ENCODE measurements at places on chromosomes 5 and 9.

- no peak for DNase-seq
These were observed 478.7 kb downstream of the DMAC1 start for GRCh38 chr9:7320841-7321240.

GRCh38 chr5:60700416-60700757 is 421 bp upstream of the DEPDC1B start:
- no peak for DNase-seq

DNA sequence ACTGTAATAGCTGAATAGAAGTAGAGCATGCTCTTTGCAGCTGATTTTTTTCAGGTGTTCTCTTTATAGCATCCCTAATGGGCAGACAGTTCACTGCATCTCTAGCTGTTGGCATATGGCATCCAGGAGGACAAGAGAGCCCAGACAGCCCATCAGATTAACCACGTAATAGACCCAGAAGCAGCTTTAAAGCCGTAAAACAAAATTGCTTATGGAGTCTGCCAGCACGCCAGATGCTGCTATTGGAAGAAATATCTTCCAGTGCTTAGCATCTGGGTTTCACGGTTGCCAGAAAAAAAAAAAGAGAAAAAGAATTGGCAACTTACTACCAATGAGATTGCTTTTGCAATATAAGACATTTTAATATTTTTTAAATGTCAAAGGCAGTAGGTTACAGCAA is 869.4 kb upstream of the NUDT12 start:
- DNase-seq = no peak

DNA sequence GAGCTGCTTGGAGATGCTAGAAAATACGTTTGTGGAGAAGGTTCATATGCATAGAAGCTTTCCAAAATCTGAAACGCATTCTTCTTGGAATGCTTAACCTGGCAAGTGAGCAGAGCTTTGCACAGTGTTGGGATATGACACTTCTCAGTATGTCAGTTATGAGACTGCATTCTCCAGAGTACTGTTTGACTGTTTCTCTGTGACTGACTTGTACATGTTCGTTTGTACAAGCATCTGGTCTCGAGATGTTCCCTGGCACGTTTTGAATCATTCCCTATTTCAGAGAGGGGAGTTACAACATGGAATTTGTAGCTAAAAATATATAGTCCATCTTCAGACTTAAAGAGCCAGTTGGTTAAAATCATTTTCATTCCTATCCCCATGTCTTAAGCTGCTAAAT is 272.4 kb downstream of the ARRDC3 start:
- no peak for DNase-seq

GRCh38 chr9:33277484-33277883 is 12.6 kb downstream of the CHMP5 start:
- DNase-seq = no peak

DNA sequence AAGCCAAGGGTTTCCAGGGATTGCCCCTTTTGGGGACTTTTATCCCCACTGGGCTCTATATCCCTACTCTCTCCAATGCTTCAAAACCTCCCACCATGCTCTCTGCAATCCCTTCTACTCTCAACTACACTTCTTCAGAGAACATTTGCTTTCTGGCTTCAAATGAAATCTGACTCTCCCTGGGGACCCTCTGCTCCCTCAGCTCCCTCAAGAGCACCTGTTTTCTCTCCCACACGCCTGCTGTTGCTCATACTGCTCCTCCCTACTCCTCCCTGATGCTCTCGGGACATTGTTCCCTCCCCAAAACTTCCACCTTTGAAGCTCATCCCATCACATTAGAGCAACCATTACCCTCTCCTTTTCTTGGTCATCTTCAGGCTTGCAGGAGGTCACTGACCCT is 344.9 kb downstream of the CDK5RAP2 start:
- DNase-seq = no peak

DNA sequence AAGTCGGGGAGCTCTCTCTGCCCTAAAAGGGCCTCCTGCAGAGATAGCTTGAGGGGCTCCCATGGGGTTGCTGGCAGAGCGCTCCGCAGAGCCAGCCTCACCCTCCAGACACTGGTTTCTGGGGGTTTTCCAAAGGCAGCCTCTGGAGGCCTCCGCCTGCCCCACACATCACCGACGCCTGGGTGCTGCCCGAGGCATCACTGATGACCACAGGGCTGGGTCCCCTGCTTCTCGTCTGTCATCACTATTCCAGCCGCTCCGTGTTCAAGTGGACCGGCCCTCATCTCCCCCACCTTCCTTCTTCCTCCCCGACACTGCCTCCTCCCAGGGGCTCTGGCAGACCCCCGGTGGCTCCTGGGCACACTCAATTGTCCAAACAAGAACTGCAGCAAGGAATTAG is 64.1 kb upstream of the IRX4 start:
- DNase-seq = no peak

- no peak for DNase-seq
These were observed 608 bp downstream of the ELOVL7 start for GRCh38 chr5:60843386-60843935.

DNA sequence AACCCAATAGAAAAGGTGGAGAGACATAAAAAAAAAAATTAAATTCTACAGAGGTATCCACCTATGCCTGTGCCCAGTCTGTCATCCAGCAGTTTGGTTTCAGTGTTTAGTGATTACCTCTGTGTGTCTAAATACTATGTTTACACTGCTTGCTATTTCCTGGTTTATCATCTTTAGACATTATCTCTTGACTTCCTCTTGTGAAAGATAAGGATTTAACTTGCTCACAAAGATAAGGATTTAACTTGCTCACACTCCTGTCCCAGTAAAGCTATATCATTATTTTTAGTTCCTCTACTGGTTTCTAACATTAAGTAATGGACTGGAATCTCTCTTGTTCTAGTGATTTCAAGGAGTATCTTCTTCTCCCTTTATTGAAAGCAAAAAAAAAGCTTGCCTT is 53.9 kb upstream of the ZFR start:
- no peak for DNase-seq

DNA sequence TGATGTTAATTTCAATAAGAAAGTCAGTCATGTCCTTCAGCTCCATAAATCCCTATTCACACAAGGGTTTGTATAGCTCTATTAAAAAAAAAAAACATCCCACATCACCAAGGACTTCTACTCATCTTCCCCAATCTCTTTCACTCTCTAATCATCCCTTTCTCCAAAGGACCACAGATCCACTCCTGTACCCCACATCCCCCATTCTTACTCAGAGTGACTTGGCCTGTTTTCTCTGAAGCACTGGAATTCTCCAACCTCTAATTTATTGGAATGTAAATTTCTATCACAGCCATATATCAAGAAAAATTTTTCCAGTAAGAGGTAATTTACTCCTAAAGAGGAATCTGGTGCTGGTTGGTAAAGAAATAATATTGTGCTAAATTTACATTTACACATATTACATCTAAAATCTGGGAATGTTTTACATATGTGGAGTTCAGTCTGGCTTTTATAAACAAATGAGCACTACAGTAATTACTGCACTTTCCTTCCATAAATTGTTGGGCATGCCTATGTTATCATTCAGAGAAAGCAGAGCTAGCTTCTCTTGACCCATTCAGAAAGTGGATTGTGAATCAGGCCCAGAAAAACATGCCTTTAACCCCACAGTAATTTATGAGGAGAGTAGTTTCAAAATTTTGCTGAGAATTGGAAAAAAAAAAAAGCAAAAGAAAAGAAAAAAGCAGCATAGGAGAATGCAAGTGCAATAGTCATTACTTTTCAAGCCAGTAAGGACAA is 399.5 kb upstream of the TNC start:
- no peak for DNase-seq

DNA sequence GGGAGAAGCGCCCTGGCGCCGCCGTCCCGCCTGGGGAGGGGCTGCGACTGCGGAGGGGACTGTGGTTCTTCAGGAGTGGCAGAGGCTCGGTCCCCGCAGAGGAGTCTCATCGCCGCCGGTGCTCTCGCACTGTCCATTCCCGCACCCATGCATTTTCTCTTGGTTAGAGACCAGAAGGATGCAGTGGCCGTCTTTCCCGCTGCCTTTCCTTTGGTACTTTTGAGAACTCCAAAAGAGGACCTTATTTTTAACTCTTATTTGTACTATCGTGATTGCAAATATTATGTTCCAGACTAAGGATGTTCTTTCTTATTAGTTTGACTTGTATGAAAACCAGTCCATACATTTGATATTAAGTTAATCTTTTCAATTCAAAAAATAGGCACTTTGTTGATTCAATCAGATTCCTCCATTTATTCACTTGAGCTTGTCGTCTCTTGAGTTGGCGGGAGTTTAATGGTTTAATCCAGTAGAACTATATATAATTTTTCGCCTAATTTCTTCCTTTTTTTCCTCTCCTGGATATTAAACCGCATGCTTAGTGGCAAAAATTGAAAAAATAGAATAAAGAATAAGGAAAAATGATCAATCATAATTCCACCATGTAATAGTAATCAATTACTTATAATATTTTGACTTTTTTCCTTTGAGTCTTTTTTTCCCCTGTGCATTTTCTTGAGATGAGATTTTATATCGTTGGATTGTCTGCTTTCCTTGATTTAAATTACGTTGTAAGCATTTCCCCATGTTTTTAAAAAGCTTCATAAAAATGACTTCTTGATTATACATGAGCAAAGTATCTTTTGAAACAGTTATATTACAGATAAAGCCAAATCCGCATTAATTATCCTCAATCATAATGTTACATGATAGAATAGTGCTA is 861 bp downstream of the ZFYVE16 start:
- DNase-seq = no peak

- DNase-seq = no peak
These were observed 3.7 kb downstream of the SYK start for GRCh38 chr9:90805006-90805996.

DNA sequence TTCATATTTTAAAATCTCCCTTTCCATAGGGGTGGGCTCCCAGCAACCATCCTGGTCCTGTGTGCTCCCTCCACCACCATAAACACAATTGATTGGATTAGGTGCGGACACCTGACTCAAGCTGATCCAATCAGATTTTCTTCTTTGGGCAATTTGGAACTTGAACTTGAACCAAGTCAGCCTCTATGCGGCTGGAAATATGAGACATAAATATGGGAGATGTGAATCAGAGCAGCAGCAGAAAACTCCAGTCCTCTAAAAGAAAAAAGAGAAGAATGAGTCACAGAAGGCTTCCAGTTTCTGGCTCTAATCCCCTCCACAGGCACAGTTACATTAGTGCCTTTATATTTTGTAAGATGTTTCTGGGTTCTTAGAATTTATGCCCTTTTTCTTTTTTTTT is 306.6 kb downstream of the MLLT3 start:
- DNase-seq = no peak

GRCh38 chr5:95591490-95591901 is 28.4 kb upstream of the GPR150 start:
- DNase-seq = no peak

- DNase-seq = no peak
These were observed 2.6 kb upstream of the CD14 start for GRCh38 chr5:140635291-140636257.

DNA sequence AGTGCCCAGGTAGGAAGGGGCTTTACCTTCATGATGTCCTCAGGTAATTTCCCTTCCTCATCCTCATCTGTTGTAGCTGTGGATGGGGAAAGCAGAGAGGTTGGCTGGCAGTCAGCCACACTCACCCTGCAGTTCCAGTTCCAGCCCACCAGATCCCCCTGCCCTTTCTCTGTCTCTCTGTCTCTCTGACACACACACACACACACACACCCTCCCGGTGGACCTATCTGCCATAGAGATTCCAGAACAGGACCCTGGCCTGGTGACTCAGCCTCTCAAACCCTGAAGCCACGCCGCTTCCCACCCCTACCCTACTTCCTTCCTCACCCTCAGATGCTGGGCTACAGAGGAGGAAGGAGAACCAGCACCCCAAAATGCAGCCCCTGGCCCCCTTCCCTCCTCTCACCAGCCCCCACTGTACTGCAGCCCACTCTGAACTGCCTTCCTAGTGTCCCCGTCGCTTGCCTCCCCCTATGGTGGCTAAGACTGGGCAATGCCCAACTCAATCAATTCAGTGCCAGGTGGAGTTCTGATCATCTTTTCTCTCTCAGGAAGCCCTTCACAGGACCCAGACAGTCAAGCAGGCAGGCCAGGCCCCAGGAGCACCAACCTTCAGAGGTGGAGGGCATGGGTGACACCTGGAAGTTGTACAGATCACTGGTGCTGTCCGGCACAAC is 4.8 kb downstream of the IRF1 start:
- DNase-seq = no peak

DNA sequence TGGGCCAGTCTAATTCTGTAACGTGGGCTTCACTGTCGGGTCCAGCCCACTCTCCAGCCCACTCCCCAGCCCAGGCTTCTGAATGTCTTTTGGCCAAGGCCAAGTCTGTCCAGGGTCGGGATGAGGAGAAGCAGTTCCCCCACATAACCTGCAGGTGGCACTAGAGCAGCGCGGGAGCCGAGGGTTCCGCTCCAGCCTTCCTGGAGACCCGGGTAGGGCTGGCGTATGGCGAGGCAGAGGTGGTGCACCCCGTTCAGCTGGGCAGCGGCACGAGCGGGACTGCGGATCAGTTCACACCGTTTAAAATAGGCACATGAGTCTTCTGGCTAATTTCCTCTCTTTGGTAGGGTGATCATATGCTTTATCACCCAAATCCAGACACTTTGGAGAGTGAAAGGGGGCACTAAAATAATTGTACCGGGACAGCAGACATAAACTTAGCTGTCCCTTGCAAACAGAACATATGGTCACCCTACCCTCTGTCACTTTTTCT is 185.9 kb downstream of the MSX2 start:
- no peak for DNase-seq

GRCh38 chr5:150609843-150610584 is 30.4 kb upstream of the SYNPO start:
- DNase-seq = no peak

DNA sequence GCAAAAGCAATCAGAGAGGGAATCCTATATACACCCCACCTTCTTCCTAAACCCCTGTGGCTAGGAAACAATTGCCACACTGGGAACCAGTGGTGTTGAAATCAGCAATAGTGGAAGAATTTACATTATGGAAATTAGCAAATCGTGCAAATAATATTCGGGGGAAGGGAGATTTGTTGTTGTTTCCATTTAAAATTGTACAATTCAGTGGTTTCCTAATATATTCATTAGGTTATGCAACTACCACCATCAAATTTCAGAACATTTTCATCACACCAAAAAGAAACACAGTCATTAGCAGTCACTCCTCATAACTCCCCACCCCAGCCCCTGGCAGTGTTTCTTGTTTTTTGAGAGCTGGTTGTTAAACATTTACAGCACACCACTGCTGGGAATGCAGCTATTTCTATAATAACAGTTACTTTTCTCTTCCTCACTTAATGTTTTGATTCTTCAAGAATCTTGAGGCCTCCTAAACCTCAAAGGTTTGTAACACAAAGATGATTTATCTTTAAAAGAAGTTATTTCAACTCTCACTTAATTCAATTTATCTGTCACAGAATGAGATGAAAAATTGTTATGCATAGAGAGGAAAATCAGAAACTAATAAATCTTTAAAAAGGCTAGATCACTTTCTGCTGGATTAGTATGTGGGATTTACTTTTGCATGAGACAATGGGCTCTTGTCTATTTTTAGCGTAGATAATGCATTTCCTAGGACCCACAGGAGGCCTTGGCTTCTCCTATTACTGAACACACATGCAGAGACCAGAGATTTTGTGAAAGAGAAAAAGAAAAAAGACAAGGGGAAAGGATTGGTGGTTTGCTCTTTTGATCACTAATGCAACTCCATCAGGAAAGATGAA is 91.8 kb upstream of the DAPK1 start:
- DNase-seq = no peak

Data from activated T-helper 1 cell treated with anti-CD3 and anti-CD28 coated beads, Interleukin-2, amount 50 U/mL, for 16 hours (primary cell).